ENCODE measurements at places on chromosomes 12 and 14. TPM values are rescaled to one million over a fixed set of nuclear protein-coding genes. Genes with fewer than 3 reads are reported as not detected.

IL26 gene
- not detected for polyA plus RNA-seq

SLC17A8 gene
- polyA plus RNA-seq, result 0.22 TPM

ENDOU gene
- 0.49 TPM for polyA plus RNA-seq

TSPAN19 gene
- polyA plus RNA-seq, result 0.75 TPM

DPPA3 gene
- polyA plus RNA-seq, result not detected

MEG3 gene
- 193 TPM for polyA plus RNA-seq

RITA1 gene
- 20.1 TPM for polyA plus RNA-seq

SLC7A8 gene
- 108 TPM for polyA plus RNA-seq

SERPINA5 gene
- 14.1 TPM for polyA plus RNA-seq

GPR68 gene
- polyA plus RNA-seq, result 1.7 TPM

DRAM1 gene
- polyA plus RNA-seq, result 19.7 TPM

USP44 gene
- 2.9 TPM for polyA plus RNA-seq

CYP27B1 gene
- polyA plus RNA-seq, result 1.8 TPM

VIPAS39 gene
- 31.7 TPM for polyA plus RNA-seq

CCDC184 gene
- 1.0 TPM for polyA plus RNA-seq

TCL1A gene
- 0.85 TPM for polyA plus RNA-seq

TTC9 gene
- polyA plus RNA-seq, result 3.8 TPM

CINP gene
- polyA plus RNA-seq, result 39.0 TPM

LRRC9 gene
- polyA plus RNA-seq, result 2.7 TPM

GALNT16 gene
- polyA plus RNA-seq, result 4.3 TPM

TGM1 gene
- 0.92 TPM for polyA plus RNA-seq

KRT80 gene
- polyA plus RNA-seq, result 1.0 TPM

AMDHD1 gene
- 1.4 TPM for polyA plus RNA-seq

ACVR1B gene
- polyA plus RNA-seq, result 58.2 TPM

USP5 gene
- polyA plus RNA-seq, result 58.8 TPM

OR11H7 gene
- polyA plus RNA-seq, result 0.69 TPM

SCN8A gene
- polyA plus RNA-seq, result 1.5 TPM

KRT79 gene
- polyA plus RNA-seq, result not detected

RBMS2 gene
- polyA plus RNA-seq, result 47.2 TPM

All from left renal cortex interstitium (tissue), 4 donors.